HCT116 (cell line): ENCODE measurements at places on chromosomes 7 and 10. TPM values are rescaled to one million over a fixed set of nuclear protein-coding genes. Genes with fewer than 3 reads are reported as not detected.

MMD2 gene
- not detected for total RNA-seq

UBE2D4 gene
- total RNA-seq, result 12.9 TPM

SEPHS1 gene
- 51.7 TPM for total RNA-seq

VTI1A gene
- total RNA-seq, result 80.7 TPM

PALD1 gene
- 33.1 TPM for total RNA-seq

- no peaks in the 10 kb centered on the region for H3K36me3 ChIP-seq
- H3K27ac ChIP-seq, result no peak overlapping the region
- no peaks in the 10 kb centered on the region; the same call in 1 of the 2 replicates for H3K27me3 ChIP-seq
- no peak for DNase-seq
- no peaks in the 10 kb centered on the region for H3K4me1 ChIP-seq
These were observed 190 bp downstream of the TCERG1L start for GRCh38 chr10:131311402-131311660.

GRCh38 chr10:104824380-104825006 lies 183.4 kb downstream of the SORCS3 start:
- H3K27ac ChIP-seq, result no peak overlapping the region
- peaks cover 55% of the 10 kb centered on the region for H3K27me3 ChIP-seq
- H3K4me1 ChIP-seq, result no peaks in the 10 kb centered on the region
- no peaks in the 10 kb centered on the region for H3K36me3 ChIP-seq

GRCh38 chr7:133551466-133551865 lies 298.6 kb downstream of the EXOC4 start:
- no peak overlapping the region for H3K4me3 ChIP-seq
- DNase-seq, result no peak
- no peaks in the 10 kb centered on the region for H3K27me3 ChIP-seq
- no peaks in the 10 kb centered on the region for H3K4me1 ChIP-seq

GRCh38 chr7:97506728-97507127 lies 225.2 kb upstream of the TAC1 start:
- H3K36me3 ChIP-seq, result no peaks in the 10 kb centered on the region
- H3K4me1 ChIP-seq, result no peaks in the 10 kb centered on the region
- H3K27me3 ChIP-seq, result no peaks in the 10 kb centered on the region
- no peak for DNase-seq

DNA sequence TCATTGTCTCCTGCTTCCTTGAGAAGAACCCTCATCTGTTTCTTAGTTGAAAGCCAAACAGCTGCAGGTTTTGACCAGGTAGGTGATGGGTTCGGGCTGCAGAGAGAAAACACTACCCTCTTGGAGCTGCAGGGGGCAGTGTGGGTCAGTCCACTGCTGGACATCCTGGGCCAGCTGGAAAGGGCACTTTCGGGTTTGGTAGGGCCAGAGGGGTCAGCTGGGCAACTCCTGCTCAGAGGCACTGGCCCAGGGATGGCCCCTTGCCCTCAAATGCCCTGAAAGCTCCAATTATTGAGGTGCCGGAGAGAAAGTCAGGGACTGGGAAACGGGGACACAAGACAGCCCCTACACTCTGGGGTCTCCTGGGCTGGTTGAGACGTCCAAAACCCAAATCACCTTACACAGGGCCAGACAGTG lies 90.7 kb downstream of the MKI67 start:
- no peaks in the 10 kb centered on the region for H3K36me3 ChIP-seq
- H3K27me3 ChIP-seq, result no peaks in the 10 kb centered on the region
- DNase-seq, result peak; percentile 21
- peaks cover 7% of the 10 kb centered on the region; the same call in 1 of the 2 replicates for H3K4me1 ChIP-seq
- H3K4me3 ChIP-seq, result no peak overlapping the region
